AG10803 (cell line): ENCODE measurements at places on chromosomes 1 and 21.

GRCh38 chr21:41611966-41612606 lies 104.1 kb upstream of the TMPRSS2 start:
- DNase-seq = peak; percentile 42

GRCh38 chr1:162910161-162910560 lies 49.2 kb upstream of the CCDC190 start:
- DNase-seq = no peak

GRCh38 chr1:41936107-41936506 lies 17.4 kb upstream of the HIVEP3 start:
- DNase-seq = peak; percentile 37

DNA sequence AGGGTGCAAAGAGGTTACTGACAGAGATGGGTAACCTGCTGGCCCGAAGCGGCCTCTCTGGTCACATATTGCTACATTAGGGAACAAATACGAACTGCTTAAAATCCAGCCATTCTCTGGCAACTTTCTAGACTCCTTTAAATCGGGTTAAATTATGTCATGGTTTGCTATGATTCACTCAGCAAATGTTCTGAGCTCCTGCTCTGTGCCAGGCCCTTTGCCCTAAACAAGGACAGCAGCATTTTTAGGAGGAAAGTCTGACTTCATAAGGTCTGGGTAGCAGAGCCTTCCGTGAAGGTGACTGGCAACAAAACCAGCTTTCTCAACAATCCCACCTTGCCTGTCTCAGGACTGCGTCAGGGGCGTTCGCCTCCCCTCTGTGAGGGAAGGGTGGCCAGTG lies 15.4 kb downstream of the ZP4 start:
- no peak for DNase-seq

DNA sequence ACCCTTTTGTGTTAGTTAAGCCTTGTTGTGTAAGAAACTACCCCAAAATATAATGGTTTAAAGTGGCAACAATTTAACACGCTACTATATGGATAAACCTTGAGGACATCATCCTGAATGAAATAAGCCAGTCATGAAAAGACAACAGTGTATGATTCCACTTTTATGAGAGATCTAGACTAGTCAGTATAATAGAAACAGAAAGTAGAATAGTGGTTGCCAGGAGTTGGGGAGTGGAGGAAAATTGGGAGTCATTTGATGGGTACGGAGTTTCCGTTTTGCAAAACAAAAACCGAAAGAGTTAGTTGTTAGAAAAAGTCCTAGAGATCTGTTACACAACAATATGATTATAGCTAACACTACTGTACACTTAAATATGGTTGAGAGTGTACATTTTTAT lies 16.0 kb upstream of the CHIA start:
- no peak for DNase-seq

DNA sequence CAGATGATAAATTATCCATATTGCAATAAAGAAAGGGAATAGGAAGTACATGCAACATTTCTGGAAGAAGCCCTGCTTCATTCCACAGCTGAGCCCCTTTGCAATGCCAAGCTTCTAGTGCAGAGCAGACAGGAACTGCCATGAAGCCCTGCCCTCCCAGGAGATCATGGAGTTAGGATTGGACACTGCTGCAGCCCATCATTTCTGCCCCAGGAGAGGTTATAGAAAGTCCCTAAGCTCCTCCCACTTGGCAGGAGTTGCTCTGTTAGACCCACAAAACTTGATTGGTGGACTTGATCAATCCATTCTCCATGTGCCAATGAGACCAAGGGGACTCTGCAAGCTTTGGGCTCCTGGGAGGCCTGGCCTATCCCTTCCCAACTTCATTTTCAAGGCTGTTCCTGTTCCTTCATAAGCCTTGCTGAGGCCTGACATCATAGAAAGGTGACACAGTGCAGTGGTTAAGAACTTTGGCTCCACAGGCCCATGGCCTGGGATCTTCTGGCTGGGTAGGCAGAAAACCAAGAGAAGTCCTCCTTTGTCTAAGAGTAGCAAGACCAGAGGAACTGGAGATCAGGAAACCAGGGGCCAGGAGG lies 1.3 kb upstream of the LAPTM5 start:
- DNase-seq = peak; percentile 58

DNA sequence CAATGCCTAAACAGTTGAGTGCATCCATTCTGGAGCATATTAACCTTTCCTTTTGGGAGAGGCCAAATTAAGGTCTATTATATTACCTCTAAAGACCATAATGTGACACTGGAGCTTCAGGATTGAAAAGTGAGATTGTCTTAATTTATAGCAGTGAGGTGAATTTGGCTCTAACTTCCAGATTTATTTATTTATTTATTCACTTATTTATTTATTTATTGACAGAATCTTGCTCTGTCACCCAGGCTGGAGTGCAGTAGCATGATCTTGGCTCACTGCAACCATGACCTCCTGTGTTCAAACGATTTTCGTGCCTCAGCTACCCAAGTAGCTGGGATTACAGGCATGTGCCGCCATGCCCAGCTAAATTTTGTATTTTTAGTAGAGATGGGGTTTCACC lies 19.1 kb downstream of the ZCCHC17 start:
- DNase-seq = no peak

DNA sequence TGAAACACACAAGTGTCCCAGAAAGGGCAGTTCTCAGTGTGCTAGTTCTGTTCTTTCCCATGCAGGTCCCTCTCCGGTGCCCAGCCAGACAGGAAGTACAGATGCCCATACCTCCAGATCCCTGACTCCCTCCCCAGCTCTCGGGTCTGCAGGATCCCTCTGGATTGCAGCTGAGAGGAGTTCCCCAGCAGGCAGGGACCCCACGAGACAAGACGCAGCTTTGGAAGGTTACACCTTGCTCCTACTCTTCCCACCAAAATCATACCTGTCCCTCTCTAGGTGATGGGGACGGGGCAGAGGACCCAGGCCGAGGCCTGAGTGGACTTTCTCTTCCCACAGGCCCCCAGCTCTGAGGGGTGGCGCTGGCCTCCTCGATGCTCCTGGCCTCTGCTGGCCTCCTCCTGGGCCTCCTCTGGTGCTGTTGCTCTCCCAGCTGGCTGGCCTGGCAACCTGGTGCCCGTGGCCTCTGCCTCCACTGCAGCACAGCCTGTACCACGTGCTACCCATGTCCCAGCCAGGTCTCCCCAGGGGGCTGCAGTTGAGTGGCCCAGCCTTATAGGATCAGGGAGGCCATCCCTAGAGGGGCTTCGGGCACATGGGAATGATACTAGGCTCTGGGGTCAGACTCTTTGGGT lies 9.4 kb downstream of the LDLRAD2 start:
- no peak for DNase-seq

GRCh38 chr1:168263130-168263529 lies 17.5 kb upstream of the TBX19 start:
- DNase-seq = no peak

DNA sequence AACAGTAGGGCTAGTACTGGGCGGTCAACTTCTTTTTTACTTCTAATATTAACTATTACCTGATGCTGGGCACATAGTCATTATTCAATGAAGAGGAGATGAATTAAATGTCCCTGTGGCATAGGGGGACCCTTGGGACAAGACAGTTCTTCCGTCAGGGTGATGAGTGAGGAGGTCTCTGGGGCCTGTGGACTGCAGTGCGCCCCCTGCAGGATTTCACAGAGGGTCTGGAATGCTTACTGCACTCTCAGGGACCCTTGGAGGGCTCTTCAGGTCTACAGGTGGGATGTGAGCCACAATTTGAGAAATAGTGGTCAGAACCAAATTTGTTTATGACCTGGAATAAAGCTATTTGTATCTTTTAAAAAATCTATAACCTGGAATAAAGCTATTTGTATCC lies 149.4 kb downstream of the FAM78B start:
- no peak for DNase-seq

DNA sequence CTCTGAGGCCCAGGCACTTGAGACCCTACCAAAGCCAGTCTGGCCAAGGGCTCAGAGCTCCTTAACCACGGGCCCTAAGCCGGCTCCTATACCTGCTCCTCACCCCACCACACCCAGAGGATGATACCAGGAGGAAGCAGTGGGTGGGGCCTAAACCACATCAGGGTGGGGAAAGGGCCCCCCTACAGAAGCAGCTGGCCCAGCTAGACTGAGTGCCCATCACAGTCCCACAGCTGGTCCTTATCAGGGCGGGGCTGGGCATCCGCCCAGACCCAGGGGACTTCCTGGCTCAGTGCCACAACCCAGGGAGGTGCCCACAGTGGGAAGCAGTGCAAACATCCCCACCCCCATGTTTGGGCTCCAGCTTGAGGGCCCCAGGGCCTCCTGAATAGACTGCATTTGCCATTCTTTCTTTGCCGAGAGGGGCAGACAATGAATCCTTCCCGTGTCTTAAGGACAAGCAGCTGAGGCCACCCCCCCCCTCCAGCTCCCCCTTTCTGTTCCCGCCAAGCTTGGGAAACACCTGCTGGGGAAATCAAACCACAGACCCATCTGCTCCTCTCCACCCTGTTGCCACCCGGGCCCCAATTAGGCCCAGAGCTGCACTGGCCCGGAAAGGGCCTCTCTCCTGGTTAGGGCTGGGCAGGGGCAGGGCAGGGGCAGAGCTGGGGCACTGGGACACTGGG lies 6.2 kb downstream of the E2F2 start:
- no peak for DNase-seq

GRCh38 chr1:185987611-185988321 lies 253.6 kb downstream of the HMCN1 start:
- no peak for DNase-seq

DNA sequence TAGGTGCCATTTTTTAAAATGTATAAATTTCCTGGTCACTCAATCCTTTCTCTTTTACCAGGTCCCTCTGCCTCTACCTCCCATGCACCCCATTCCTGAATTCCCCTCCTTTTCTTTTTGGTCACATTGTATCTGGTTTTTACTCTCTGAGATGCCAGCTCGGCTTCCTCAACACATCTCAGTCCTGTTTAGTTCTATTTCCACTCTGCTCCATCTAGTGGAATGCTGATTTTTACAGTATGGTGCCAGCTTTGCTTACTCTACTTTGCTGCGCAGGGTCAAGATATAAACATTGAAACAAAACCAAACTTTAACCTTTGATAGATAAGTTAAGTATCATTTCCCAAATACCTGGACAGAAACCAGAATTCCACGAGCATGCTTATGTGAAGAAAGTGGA lies 96.0 kb downstream of the ESRRG start:
- no peak for DNase-seq

GRCh38 chr1:2449636-2450454 lies 26.2 kb upstream of the PLCH2 start:
- no peak for DNase-seq

GRCh38 chr1:32980080-32980479 lies 15.5 kb upstream of the RNF19B start:
- DNase-seq = no peak

GRCh38 chr1:168179438-168180147 lies 831 bp downstream of the TIPRL start:
- DNase-seq = peak; percentile 11

GRCh38 chr1:157154291-157154690 lies 16.1 kb upstream of the ETV3 start:
- DNase-seq = no peak

DNA sequence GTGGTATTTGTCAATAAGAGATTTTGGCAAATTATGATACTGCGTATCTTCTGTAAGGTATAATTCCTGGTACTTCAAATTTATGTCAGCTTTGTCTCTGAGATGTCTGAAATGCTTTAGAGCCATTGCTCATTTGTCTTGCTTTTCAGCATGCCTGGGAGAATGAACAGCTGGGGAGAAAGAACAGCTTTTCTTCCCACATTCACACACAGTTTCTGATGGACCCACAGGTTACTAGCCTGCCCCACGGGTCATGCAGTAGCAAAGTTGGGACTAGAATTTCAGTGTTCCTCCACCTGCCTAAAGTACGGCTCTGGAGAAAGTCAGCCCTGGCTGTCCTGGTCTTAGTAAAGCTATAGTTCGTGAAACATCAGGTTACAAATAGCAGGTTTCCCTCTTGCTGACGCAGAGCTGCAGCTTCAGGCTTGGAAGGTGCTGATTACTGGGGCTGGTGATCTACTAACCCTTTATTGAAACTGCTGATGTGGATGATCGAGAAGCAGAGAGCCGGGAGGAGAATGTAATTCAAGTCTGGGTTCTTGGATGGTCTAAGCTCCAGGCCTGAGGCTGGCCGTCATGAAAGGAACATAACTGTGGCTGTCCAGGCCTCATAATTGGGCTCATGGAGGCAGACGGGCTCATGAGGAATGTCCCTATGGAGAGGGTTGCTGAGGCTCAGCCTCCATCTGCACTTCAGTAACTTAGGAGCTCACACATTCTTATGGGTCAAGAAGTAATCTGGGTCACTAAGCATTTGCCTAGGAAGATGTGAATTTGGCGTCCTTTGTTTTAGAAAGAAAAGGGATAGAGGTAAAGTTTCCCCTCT lies 12.4 kb downstream of the GALNT2 start:
- no peak for DNase-seq
